ENCODE measurements at places on chromosomes 2 and 18.

GRCh38 chr2:30781961-30782533 lies 25.2 kb downstream of the CAPN13 start:
- DNase-seq = no peak

DNA sequence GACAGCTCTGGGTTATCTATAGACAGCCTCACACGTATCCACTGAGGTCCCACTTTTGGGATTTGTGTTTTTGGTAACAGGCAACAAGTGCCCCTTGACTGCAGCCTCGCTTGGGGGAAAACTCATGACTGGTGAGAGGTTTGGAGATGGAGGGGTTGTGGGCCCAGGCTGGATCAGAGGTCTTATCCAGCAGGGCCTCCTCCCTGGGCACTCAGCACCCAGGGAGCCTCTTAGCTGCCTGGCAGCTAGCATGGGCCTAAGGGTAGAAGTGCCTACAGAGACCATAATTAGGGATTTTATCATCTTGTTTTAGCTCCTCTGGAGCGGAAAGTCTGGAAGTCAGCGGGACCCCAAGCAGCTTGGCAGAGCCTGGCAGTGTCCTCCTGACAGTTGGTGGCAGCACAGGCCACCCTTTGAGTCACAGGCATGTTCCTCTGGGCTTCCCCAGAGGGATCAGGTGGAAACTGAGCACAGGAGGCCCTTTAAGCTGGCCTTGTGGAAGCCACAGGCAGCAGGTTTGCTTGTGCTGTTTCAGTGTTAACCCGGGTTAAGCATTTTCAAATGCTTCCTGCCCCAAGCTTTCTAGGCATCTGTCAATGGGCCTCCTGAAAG lies 143.1 kb downstream of the KCTD1 start:
- no peak for DNase-seq

GRCh38 chr18:58136879-58137278 lies 92.9 kb downstream of the NEDD4L start:
- no peak for DNase-seq

- DNase-seq = no peak
Measured at GRCh38 chr18:48749768-48750167, 201.0 kb downstream of the SMAD7 start.

DNA sequence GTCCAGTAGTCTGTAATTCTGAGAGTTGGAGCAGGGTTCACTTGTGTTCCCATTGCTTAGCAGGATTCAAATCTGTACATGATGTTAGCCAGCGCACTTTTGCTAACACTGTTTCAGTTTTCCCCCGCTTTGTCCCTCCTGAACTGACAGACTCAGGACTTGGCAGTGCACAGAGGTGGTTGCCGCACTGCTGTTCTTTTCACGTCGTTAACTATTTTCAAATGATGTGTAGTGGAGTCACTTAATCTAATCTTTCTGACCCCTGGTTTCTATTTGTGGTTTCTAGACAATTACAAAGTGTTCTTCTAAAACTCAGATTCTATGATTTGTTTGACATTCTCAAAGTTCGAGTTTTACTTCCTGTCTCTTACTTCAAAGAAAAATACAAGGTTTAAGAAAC lies 234.5 kb downstream of the RBM43 start:
- no peak for DNase-seq

DNA sequence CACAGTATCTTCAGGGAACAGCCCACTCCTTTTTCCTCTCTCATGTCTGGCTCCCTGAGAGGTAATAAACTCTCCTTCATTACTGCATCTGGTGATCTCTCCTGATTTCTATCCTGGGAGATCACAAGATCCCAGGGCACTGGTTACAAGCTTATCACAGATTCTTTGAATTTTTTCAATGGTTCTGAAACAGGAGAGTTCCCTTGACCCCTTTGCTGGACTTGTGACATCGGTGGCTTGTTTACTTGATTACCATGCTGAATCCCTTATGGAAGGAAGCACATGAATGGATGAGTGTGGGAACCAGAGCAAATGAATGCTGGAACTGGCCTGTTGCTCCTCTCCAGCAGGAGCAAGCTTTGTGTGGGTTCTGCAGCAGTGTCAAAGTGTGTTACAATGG lies 67.2 kb upstream of the HNMT start:
- no peak for DNase-seq

GRCh38 chr18:78192054-78192453 lies 787.6 kb upstream of the SALL3 start:
- no peak for DNase-seq

DNA sequence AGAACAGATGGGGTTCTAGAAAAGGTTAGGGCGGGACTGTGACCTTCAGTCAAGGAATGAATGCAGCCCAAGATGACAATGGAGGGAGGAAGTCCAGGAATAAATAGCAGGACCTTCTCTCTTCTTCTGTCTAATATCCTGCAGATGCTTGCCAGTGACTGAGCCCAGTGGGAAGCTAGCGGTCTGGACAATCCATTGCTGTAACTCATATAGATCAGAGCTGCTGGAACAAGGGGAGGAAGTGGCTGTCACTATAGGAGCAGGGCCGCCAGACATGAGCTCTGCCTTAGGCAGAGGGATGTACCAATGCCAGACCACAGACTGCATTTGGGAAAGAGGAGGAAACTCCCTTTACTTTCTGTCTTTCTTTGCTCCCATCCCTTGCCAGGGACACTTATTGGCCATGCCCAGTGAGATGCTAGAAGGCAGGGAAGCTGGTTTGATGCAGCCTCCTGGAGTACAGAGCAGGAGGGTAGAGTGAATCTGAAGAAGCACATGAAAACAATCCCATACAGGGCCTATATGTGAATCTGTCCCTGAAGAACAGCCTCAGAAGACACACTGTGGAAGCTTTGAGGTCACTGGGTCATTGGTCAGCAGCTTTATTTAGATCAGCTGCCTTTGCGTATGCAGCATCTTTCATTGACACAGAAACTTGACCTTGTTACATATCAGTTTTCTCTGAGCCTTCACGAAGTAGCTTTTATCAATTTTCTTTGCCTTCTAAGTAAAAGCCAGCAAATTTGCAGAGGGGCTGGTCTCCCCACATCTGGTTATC lies 65.4 kb downstream of the CCDC85A start:
- no peak for DNase-seq

DNA sequence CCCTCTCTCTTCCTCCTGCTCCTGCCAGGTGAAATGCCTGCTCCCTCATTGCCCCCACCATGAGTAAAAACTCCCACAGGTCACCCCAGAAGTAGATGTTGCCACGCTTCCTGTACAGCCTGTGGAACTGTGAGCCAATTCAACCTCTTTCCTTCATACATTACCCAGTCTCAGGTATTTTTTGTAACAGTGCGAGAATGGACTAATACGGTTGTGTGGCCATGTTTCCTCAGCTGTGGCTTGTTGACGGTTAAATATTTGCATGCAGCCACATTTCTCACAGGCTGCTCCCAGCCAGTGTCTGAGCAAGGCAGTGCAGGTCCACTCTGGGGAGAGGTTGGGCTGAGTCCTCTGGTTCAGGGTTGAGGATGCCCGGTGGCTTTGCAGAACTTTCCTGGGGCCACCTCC lies 27.8 kb upstream of the COPS8 start:
- no peak for DNase-seq

- DNase-seq = no peak
Measured at GRCh38 chr2:8431446-8432125, 250.3 kb upstream of the ID2 start.

GRCh38 chr2:161976917-161977316 lies 97.1 kb downstream of the DPP4 start:
- no peak for DNase-seq

GRCh38 chr2:186883666-186884065 lies 34.7 kb upstream of the ZSWIM2 start:
- DNase-seq = no peak

DNA sequence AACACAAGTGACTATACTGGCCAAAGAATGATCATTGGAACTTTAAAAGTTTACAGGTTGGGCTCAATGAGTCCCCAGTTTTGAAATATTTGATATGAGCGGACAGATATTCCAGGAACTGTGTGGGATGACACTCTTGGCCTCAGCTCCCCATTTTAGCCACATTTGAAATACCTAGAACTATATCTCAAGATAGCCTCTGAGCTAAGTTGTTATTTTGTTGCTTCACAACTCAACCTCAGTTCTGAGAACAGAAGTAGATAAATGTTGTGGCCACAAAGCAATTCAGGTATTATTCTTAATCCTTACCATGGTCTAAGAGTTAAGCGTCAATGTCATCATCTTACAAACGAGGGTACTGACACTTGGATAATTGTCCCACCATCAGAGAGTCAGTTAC lies 172.2 kb upstream of the SETBP1 start:
- DNase-seq = no peak

- no peak for DNase-seq
Measured at GRCh38 chr2:173770947-173771678, 194.1 kb downstream of the SP3 start.

GRCh38 chr18:38751898-38752297 lies 1186.3 kb upstream of the CELF4 start:
- DNase-seq = no peak

- no peak for DNase-seq
Measured at GRCh38 chr2:194566907-194567660, 1089.9 kb upstream of the SLC39A10 start.

DNA sequence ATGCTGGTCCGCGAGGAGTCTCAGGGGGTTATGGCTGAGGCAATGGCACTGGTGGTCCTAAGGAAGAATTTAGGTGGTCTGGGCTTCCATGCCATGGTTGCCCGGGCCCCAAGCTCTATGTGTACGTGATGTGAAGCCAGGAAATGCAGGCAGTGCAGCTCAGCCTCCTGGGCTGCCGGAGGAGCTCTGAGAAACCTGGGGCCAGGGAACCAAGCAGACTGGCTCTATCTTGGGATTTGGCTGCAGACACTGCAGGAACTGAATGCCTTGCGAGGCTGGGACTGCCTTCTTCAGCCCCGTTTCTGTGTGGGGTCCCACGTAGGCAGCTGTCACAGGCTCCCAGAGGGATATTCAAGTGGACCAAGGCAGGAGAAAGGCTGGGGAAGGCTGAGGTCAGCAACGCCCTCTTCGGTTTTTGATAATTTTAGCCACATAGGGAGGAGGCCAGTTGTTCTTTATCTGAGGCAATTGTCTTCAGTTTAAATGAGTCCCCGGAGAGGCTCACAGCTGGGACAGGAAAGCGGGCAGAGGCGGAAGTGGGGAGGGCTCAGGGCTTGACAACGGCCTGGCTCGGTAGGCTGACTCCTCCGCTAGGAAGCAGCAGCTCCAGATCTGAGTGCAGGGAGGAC lies 77.7 kb downstream of the RHOB start:
- no peak for DNase-seq

- no peak for DNase-seq
Measured at GRCh38 chr18:9174302-9174701, 37.7 kb downstream of the ANKRD12 start.

DNA sequence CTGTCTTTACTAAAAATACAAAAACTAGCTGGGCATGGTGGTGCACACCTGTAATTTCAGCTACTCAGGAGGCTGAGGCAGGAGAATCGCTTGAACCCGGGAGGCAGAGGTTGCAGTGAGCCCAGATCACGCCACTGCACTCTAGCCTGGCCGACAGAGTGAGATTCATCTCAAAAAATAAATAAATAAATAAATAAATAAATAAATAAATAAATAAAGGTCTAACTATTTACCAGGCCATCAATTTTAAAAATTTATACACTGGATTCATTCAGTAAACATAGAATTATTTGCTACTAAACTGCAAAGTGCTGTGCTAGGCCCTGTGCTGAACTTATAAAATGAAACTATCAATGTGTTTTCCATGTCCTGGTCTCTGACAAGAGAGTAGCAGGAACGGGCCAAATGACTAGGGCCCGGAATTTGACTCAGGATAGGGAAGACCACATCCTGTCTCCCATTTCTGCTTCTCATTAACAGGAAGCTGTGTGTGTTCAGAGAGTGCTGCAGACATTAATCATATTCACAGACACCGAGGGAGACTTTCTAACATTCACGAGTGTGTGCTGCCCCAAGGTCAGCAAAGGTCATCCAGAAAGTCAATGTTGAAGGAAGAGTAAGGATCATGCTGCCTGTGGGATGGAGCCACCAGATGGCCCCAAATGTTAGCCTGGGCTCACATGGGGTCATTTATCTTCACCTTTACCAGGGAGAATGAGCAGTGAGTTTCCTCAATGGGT lies 95.8 kb downstream of the SPP2 start:
- DNase-seq = no peak

DNA sequence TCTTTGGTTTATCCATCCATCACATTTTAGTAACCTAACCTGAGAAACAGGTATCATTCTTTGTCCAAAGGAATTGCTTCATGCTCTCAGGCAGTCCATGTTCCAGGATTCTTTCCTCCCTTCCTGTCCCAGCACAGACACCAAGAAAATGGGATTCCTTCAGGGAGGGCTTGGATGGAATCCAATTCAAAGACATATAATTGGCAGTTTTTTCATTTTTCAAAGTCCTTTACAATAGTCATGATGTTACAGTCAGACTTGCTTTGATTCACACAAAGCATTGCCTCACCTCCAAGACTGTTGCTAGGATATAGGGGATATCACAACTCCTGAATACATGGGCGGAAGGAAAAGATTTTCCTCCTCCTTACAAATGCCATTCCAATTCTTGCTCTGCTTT lies 241.4 kb upstream of the ACVR2A start:
- no peak for DNase-seq

GRCh38 chr2:86541334-86541733 lies 21.9 kb downstream of the CHMP3 start:
- DNase-seq = no peak

- DNase-seq = no peak
Measured at GRCh38 chr2:213475433-213475832, 191.2 kb downstream of the SPAG16 start.

DNA sequence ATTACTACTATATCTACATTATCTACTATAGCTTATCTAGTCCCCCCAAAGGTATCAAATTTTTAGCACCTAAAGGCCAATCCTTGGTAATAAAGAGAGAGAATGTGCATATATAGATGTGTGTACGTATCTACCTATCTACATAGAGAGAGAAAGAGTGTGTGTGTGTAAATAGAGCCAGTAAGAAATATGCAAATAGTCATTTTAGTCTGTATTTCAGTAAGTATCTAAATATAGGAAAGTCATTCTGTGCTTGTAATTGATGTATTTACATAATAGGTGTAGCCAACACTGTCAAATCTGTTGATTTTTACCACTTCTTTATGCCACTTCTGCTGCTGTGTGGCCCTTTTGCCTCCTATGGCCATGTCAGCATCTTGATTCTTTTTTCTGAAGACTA lies 284.5 kb upstream of the TFPI start:
- no peak for DNase-seq

- no peak for DNase-seq
Measured at GRCh38 chr18:79504034-79504433, 108.3 kb downstream of the NFATC1 start.

DNA sequence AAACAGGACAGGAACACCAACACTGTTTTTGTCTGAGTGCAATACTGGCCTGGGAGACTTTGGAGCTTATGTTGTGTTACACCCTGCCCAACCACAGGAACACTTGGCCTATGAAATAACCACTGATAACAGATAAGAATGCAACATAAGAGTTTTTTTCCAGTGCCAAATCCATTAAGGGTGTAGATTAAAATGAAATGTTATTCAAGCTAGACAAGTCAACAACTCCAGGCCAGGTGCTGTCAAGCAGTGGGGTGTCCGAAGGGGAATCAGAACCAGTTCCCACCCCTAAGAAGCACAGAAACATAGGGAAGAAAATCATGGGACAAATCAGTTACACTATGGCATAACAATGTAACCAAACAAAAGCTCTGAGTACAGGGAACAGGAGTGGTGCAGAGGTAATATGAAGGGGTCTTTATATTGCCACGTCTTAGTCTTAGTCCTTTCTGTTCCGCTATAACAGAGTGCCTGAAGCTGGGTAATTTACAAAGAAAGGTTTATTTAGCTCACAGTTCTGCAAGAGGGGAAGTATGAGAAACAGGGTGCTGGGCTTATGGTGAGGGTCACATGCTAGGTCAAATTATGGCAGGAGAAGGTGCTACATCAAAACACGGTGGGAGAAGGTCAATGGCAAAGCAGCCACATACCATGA lies 3.8 kb downstream of the AFG3L2 start:
- DNase-seq = no peak

- no peak for DNase-seq
Measured at GRCh38 chr2:148430101-148430500, 214.4 kb upstream of the EPC2 start.
